ENCODE measurements at places on chromosomes 6 and 20.
A peak's percentile ranks its signal among the peaks of the same experiment; 100 is the strongest.

DNA sequence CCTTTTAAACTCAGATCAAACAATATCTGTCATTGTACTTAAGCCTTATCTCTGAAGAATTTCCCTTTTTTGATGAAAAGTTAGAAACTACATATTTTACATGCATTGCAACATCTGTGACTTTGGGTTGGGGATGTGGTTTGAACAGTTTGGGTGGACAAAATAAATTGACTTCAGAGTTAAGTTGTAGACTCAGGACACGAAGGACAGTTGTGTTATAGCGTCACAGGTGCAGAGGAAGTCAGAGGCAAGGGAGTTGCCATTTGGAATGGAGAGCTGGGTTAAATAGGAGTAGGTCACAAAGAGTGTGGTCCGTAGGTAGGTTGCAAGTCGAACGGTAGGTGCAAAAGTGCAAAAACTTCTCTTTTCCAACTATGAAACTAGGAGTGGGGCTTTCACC lies 46.0 kb downstream of the ZFAND3 start:
- no peak for DNase-seq

- no peak for DNase-seq
Observed at GRCh38 chr20:57426271-57426689, 35.1 kb downstream of the RBM38 start.

DNA sequence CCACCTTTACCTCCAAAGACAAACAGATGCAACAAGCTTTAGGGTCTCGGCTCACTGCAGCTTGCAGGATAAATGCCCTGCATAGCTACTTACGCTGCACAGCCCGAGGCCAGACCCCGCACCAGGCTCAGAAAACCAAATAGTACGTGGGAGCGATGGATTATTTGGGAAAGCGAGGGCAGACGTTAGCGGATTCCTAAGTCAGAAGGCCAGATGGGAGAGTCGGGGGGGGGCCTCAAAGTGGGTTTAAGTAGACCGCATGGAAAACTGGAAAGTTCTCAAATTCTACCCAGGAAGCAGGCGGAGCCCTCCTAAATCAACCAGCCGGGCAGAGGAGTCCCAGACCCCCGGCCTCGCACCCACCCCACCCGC lies 382 bp downstream of the SFT2D1 start:
- peak; percentile 46 for DNase-seq

- peak; percentile 67 for DNase-seq
Observed at GRCh38 chr20:23245553-23246181, 104.9 kb upstream of the NXT1 start.

DNA sequence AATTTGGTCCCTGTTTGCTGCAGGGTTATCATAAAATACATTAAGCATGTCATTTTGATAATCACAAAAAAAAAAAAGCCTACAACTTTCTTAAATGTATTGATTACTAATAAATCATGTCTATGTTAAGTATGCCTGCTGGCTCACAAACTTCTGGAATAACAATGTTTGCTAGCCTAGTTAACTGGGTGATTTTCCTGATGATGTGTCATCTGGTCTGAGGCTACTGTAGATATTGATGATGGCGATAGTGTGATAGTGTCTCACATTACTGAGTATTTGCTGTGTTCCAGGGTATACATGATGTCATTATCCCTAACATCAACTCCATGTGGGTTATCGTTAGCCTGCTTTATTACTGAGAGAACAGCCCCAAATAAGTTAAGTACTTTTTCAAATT lies 86.2 kb upstream of the VSTM2L start:
- DNase-seq, result no peak

DNA sequence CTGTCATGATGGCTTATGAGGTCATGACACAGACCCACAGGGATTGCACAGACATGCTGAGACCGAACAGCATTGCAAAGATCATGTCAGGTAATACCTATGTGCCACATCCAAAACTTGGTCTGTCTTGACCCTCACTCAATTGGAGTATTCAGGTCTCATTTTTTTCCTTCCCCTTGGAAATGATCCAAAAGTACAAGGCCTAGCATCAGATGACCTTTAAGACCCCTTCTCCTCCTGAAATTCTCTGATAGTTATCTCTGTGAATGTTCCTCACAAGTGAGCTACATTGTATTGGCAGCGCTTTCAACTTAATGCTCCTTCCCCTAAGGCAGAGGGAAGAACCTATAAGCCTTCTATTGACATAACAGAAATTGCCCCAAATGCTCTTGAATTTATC lies 507.4 kb upstream of the JARID2 start:
- no peak for DNase-seq

DNA sequence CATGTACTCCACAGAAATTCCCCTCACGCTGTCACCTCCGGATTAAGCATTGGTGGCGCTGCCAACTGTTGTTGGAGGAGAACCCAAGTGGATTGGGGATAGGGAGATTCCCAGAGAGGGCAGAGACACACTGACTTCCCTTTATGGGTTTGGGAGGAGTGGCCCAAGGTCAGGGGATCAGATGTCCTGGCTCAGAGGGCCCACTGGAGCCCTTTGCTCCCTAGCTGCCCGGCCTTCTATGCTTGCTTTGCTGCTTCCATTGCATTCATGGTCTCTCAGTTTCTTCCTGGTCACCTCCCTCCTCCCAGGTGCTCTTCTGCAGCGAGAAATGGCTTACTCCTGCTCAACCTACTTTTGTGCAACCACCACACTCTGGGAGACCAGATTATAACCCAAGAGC lies 14.3 kb downstream of the CUL9 start:
- DNase-seq, result no peak

- DNase-seq, result no peak
Observed at GRCh38 chr6:33904050-33904746, 100.4 kb upstream of the MLN start.

GRCh38 chr6:30102414-30102969 lies 10.4 kb downstream of the TRIM31 start:
- peak; percentile 73 for DNase-seq

Measured in adipocyte (in vitro differentiated cells).